ENCODE measurements at places on chromosomes 7 and 10.

DNA sequence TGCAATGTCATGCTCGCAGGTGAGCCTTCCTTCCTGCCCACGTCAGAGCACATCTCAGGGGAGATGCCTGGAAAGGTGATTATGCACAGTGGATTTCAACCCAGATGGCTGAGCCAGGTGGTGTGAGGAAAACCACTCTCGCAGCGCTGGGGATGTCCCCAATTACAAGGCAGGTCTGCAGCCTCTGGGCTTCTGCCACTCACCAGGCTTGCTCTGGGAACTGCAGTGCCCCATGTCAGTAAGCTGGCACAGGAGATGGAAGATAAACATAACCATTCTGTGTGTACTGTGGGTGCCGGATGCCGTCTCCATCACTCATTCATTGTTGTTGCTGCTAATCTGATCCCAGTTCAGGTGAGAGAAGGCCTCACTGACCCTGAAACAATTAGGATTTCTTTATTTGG is 222.9 kb upstream of the PITRM1 start:
- DNase-seq: no peak

DNA sequence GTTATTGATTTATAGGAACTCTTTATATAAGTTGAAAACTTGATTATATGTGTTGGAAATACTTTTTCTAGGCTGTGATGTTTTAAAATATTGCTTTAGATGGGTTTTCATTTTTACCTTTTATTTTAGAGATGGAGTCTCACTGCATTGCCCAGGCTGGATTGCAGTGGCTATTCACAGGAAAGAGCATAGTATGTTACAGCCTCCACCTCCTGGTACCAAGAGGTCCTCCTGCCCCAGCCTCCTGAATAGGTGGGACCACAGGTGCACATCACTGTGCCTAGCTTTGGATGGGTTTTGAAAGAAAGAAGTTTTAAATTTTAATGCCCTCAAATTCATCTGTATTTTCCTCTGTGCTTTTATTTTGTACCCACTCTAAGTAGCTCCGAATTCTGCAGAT is 105.4 kb downstream of the TCF7L2 start:
- DNase-seq: no peak

GRCh38 chr10:71083716-71083975 is 128.7 kb upstream of the UNC5B start:
- DNase-seq: no peak

DNA sequence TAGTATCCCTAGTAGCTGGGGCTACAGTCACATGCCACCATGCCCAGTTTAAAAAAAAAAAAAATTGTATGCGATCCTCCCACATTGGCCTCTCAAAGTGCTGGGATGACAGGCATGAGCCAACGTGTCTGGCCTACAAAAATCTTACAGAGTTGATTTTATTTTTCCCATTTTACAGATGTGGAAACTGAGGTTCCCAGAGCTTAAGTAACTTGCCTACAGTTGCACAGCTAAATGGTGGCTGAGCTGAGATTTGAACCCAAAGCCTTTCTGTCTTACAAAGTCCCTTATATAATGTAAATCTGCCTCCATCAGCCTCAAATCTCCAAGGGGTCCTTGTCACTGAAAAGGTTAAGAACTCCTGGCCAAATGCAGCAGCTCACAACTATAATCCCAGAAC is 24.6 kb upstream of the LIMK1 start:
- no peak for DNase-seq

DNA sequence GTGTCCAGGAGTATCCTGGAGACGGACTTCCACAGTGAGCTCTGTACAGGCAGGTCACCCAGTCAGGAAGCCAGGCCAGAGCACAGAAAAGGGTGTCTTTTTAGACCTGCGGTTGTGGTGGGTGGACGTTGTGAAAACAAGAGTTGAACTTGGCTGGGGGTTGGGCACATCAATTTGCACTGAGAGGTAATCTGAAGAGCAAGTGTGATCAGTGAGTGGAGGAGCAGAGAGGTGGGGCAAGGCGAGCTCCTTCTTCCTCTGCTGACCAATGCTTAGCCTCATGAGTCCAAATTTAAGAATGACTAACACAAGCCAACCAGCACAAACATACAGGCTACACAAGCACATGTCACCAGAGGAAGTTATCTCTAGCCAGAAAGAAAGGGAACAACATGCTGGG is 310.8 kb downstream of the TCERG1L start:
- DNase-seq: no peak

- no peak for DNase-seq
Measured at GRCh38 chr10:58637352-58637751, 124.7 kb downstream of the BICC1 start.

DNA sequence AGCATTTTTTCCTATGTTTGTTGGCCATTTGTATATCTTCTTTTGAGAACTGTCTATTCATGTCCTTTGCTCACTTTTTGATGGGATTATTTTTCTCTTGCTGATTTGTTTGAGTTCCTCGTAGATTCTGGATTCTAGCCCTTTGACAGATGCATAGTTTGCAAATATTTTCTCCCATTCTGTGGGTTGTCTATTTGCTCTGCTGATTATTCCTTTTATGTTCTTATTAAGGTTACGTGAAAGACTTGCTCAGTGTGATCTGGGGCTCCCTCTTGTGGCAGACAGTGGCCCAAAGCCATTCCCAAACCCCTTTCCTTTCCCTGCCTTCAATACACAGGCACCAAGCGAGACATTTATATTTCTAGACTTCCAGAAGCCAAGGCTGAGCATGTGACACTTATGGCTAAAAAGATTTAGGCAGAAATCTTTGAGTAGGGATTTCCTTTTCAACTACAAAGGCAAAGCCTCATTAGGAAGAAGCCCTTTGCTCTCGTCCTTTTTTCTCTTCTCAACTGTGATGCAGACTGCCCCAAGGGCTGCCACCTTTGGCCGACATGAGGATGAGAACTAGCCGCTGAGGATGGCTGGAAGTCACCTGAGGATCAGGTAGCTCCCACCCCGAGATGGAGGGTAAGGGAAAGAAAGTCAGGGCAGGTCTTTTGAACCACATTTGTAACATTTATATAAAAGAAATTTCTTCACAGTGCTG is 23.6 kb downstream of the ST8SIA6 start:
- peak; percentile 70 for DNase-seq

DNA sequence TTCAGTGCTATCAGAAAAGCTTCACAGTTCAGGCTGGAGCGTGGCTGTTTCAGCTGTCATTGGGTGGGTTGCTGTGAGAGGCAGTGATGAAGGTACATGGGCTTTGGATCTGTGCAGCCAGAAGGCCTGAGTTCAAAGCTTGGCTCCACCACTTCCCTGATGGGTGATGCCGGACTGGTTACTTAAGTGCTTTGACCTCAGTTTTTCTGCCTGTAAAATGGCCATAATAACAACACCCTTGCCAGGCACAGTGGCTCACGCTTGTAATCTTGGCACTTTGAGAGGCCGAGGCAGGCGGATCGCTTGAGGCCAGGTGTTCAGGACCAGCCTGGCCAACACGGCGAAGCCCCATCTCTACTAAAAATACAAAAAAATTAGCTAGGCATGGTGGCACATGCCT is 10.4 kb upstream of the IFT22 start:
- no peak for DNase-seq

GRCh38 chr10:5046410-5046809 is 42.8 kb upstream of the AKR1C2 start:
- no peak for DNase-seq

DNA sequence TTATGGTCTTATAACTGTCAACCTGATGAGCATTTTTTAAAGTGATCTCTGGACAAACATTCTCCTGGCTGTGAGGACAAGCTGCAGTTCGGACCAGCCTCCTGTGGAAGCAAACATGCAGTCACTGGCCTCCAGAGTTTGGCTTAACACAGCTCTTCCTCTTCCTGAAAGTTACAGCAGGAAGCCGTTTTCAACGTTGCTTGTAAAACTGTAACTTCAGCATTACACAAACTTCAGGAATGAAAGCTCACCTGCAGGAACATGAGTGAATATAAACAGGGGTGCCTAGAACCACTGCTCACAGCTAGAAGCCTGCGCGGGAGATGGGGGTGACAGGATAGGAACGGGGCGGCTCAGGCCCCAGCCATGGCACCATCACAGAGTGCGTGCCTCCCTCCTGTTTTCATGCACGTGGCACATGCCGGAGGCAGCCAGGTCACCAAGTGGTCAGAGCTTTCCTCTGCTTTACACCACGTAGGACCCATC is 292.9 kb upstream of the PITRM1 start:
- DNase-seq: no peak

- DNase-seq: peak; percentile 18
Measured at GRCh38 chr10:23493711-23494110, 54.8 kb downstream of the OTUD1 start.

GRCh38 chr7:2602406-2603043 is 29.3 kb upstream of the TTYH3 start:
- no peak for DNase-seq

GRCh38 chr10:8396675-8397074 is 342.2 kb downstream of the GATA3 start:
- no peak for DNase-seq

DNA sequence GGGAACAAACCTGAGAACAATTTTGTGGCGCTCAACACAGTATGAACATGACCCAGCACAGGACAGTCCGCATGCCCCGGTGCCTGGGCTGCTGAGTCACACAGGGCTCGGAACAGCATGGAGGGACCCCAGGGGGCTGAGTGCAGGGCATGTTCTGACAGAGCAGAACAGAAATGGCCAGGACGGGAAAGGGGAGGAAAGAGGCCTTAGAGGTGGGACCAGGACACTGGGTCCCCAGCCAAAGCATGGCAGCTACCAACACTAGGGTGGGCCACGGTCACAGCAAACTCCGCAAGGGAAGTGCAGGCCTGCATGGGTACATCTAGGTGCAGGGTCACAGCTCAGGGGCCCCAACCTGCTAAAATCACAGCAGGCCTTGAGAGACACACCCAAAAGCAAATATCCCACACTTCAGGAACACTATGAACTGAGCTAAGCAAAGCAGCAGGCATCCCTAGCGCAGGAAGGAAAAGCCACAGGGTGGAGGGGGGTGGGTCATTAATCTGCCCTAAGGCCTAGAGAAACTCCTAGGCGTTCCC is 5.6 kb downstream of the IMPDH1 start:
- DNase-seq: no peak

GRCh38 chr7:88888684-88889083 is 93.1 kb upstream of the TEX47 start:
- DNase-seq: no peak

DNA sequence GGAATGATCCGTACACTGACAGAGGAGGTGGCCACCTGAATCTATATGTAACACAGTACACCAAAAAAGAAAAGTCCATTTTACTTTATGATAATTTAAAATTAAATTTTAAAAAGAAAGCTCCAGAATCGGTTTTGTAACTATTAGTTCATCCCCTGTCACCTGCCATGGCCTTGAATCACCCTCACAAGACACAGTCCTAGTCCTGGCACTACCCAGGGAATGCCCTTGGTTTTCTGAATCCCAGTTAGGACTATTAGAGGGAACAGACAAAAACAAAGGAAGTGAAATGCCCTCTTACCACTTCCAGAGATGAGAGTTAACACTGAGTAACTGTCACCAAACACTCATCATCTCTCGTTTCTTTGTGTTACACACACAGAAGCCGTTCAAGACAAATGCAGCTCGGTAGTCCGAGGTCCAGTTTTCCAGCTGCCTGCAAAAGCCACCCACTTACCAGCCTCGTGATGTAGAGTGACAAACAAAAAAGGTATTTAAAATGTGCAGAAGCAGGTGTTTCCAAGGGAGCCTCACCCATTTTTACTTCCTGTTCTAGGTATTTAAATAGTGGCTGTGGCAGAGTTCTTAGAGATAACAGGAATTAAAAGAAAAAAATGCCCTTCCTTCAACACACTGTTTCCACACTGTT is 6.1 kb downstream of the PTPRN2 start:
- DNase-seq: no peak

GRCh38 chr10:28853195-28853594 is 175.9 kb downstream of the BAMBI start:
- DNase-seq: no peak

DNA sequence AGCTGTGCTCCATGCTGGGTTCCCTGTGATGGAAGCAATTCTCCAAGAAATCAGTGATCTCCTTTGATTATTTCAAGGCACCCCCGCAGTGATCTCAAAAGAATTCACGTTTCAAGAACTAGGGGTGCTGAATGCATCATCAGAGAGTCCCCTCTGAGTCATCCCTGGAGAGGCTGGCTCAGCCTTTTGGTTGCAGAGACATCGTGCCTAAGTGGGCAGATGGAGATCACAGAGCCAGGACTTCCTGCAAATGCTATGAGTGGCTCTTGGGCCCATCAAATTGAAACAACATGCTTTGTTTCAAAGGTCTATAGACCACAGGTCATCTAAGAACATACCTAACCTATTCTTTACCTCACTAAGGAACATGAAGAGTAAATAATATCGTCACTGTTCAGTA is 41.5 kb upstream of the PLEKHA1 start:
- DNase-seq: peak; percentile 49

DNA sequence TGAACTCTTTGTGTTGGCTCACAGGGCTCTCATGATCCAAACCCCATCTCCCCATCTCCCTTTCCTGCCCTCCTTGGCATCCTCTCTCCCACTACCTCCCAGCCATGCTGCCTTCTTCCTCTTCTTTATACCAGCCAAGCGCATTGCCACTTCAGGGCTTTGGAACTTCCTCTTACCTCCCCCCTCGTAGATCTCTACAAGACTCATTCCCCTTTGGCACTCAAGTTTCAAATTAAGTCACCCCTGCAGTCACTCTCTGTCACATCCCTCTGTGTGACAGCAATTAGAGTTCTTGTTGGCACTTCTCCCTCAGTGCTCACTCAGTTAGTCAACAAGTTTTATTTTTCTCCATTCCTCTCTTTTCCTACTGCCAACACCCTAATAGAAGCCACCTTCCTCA is 20.8 kb upstream of the NRP1 start:
- no peak for DNase-seq

GRCh38 chr10:91700273-91700672 is 67.4 kb upstream of the PPP1R3C start:
- DNase-seq: no peak

DNA sequence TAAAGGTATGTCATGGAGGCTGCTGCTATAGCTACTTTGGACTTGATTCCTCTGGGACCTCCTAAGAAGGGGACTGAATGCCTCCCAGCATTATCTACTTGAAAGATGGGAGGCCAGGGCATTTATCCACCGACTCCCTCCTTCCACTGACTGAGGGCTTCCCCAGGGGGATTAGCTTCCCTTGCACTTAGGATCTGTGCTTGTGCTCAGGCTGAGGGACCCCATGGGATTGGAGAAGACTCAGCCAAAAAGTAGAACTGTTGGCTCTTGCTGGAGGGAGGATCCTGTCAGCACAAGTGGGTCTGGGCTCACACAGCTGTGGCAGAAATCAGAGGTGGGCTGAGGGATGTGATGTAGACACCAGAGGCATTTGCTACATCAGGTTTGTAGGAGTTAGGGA is 81.5 kb upstream of the SYPL1 start:
- no peak for DNase-seq

- DNase-seq: no peak
Measured at GRCh38 chr7:87231258-87231657, 11.7 kb upstream of the TMEM243 start.

DNA sequence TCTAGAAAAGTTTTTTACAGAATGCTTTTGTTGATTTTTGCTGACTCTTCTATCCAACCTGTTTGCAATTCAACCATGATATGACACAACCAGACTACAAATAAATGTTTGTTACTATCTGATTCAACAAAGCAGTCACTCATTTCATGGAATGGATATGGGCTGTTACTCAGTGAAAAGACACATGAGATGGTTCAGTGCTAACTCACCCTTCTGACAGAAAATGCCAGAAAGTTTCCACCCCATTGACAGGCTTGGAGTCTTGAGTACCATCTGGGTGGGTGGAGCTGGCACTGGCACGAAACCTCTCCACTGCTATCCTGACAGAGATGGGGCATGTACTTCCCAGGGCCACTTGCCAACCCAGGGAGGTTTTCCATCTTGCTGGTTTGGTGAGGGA is 39.5 kb downstream of the RBM28 start:
- DNase-seq: no peak

GRCh38 chr10:132259702-132260482 is 47.9 kb downstream of the STK32C start:
- no peak for DNase-seq

All from activated CD4-positive, alpha-beta T cell treated with anti-CD3 and anti-CD28 coated beads for 48 hours (primary cell).